Camera-type eye (tissue), 1 donor: ENCODE measurements at places on chromosomes 3 and 15. TPM values are rescaled to one million over a fixed set of nuclear protein-coding genes. Genes with fewer than 3 reads are reported as not detected.

SLC35G2 gene
- 13.6 TPM for total RNA-seq

EFCAB12 gene
- total RNA-seq, result 0.44 TPM

GRK7 gene
- 1.3 TPM for total RNA-seq

IGSF11 gene
- total RNA-seq, result 51.5 TPM

RASGRP1 gene
- total RNA-seq, result 16.3 TPM

TEX55 gene
- total RNA-seq, result not detected

ENTPD3 gene
- total RNA-seq, result 1.7 TPM

FBXL22 gene
- total RNA-seq, result 5.1 TPM

KCNAB1 gene
- total RNA-seq, result 23.5 TPM

SPATA12 gene
- total RNA-seq, result not detected

SNX1 gene
- 89.3 TPM for total RNA-seq

PLAAT1 gene
- 4.5 TPM for total RNA-seq
